ENCODE measurements at places on chromosomes 2 and 18. TPM values are rescaled to one million over a fixed set of nuclear protein-coding genes. Genes with fewer than 3 reads are reported as not detected.

- peak; percentile 57 for DNase-seq
Observed at GRCh38 chr2:37635504-37636380, 35.7 kb downstream of the CDC42EP3 start.

DNA sequence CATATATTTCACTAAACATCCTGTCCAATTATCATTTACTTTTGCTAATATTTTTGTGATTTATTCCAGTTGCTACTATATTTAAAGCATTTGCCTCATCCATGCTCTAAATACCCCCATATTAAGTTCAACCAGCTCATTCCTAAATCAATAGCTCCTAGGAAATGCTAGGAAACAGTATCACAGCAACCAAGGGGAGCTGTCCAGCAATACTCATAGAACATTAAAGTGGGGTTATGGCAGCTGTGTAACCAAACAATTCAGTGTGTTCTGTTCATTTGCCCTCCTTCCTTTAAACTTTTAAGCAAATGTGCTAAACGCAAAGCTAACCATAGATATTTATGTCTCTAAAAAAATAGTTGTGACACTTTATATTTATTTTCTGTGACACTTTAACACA lies 41.1 kb downstream of the ACVR1C start:
- DNase-seq, result no peak

DNA sequence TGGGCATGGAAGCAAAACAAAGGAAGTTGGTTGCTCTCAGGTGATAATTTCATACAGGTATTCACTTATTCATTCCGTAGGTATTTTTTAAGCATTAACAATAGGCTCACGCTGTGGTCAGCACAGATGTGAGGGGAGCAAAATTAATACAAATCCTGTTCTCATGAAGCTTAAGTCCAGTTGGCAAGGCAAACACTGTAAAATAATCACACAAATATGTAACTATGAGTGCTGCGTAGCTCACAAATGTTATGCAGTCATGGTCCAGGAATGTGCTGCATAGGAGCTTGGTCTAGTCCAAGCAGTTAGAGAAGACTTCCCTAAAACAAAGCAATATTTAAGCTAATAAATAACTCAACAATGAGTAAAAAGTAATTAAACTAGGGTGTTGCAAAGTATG lies 23.9 kb downstream of the SP5 start:
- no peak for DNase-seq

DNA sequence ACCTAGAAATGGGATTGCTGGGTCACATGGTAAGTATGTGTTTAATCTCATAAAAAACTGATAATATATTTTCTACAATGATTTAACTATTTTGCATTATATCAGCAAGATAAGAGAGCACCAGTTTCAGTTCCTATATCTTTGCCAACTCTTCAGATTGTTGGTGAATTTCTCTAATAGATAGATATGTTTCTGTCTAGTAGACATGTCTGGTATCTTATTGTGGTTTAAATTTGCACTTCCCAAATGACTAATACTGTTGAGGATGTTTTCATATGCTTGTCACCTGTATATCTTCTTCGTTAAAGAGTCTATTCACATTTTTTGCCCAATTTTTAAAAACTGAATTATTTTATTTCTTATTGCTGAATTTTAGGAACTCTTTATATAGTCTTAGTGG lies 113.8 kb upstream of the UXS1 start:
- DNase-seq, result no peak

DNA sequence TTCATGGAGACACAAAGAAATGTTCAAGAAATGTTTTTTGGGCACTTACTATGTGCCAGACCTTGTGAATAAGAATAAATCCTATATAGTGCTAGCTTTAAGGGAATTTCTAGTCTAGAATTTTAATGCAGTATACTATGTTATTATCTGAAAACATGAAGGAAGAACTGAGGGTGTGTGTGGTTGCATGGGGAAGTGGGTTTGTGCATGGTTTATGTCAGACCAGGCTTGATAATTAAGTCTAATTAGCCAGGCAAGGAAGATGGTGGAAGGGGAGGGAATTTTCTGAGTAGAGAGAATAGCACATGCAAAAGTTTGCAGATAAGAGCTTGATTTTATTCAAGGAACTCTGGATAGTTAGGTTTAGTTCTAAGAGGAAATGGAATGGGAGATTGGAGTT lies 6.5 kb downstream of the RBBP8 start:
- DNase-seq, result no peak

The ZNF396 gene
- 0.86 TPM for total RNA-seq

DNA sequence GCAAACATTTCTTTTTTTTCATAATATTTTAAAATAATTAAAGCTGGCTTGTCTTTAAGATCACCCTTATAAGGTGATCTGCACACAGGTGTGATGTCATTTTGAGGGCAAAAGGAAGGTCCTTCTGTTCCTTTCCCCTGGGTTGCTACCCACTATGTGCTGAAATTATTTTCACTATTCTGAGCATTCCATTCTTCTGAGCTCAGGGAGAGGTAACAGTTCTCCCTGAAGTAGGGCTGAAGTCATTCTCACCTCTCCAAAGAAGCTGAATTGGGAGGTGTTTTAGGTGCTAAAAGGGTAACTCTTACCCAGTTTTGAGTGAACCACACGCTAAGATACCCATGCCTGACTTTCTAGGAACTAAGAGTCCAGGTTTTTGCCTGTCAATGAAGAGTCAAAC lies 247.6 kb downstream of the SLC4A3 start:
- no peak for DNase-seq
